D341Med (cell line): ENCODE measurements at places on chromosomes 16 and 17.

DNA sequence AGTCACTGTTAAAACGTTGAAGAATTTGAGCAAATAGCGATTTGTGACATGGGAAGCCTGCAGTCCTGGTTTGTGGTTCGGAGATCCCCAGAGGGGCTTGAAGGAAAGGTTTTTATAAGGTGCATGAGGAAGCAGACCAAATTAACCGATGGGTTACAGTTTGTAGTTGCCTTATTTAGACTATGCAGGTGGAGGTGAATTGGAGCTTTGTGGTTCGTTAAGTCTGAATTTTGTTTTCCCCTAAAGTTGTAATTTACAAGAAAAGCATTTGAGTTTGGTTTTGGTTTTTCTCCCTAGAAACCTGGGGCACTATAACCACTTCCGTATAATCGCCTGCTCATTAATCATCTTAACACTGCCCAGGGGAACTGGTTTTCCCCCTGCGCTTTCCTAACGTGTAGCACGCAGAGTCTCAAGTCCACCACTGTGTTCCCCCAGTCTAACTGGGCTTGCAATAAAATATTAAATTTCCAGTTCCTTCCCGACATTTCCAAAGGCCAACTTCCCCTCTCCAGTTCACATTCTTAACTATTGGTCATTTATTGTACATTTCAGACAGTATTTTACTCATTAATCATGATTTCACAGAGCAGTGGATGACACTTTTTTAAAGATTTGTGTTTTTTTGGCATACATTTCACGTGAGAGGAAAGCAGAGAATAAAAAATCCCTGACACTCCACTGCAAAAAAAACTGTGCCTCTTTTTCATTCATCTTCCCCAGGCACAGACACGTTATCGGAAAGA is 932 bp downstream of the ZNF267 start:
- peak; percentile 48 for DNase-seq

GRCh38 chr17:16358394-16358793 is 5.1 kb upstream of the CENPV start:
- DNase-seq = no peak

GRCh38 chr17:77424585-77425344 is 284.0 kb downstream of the SEC14L1 start:
- DNase-seq = no peak

- DNase-seq = no peak
Measured at GRCh38 chr17:11205659-11206058, 35.4 kb upstream of the SHISA6 start.

DNA sequence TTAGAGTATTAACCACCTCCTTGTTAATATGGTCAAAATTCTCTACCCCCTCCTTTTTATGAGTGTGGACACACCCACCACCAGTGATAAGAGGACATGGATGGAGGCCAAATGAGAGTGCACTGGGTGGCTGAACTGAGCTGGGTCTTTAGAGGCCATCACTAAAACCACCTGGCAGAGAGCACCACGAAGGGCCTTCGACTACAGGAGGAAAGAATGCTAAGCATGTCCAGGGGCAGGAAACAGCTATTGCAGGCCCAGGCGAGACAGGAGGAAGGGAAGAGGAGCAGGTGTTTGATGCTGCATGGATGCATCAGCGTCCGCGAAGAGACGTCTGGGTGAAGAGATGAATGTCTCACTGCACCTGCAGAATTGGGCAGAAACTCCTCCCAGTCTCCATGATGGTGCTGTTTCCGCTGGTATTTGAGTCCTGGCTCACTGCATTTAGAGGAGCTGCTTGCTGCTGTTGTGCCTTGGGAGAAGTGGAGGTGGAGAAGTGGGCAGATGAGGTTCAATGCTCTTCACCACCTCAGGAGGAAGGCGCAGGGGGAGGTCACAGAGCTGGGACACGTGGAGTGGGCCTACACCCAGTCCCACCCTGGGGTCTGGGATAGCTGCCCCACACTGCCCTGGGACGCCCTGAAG is 33.2 kb downstream of the SPHK1 start:
- no peak for DNase-seq
